Mesothelial cell of epicardium (in vitro differentiated cells): ENCODE measurements at places on chromosomes 11 and 22.
A peak's percentile ranks its signal among the peaks of the same experiment; 100 is the strongest.

DNA sequence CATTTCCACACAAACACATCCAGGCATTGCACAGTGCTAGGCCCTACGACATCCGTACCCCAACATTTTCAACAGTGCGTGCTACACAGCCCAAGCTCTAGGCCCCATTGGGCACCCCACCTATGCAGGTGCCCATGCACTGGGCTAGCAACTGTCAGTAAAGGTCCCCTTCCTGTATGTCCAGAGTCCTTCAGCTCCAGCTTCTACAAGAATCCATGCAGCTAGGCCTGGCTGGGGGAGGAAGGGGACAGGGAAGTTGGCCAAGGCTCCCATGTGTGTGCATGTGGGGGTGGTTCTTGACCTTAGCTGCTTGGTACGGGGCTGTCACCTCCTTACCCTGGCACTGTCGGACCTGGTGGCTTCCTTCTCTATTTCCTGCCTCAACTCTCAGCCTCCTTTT, 1.3 kb downstream of the B3GAT1 start:
- no peak for DNase-seq

- DNase-seq = no peak
Observed at GRCh38 chr22:47000256-47000655, 237.8 kb downstream of the TBC1D22A start.

GRCh38 chr11:11141065-11141464, 212.0 kb downstream of the CSNK2A3 start:
- no peak for DNase-seq

GRCh38 chr11:62443390-62444235, 24.8 kb downstream of the SCGB1A1 start:
- no peak for DNase-seq

- no peak for DNase-seq
Observed at GRCh38 chr22:47396515-47396914, 634.1 kb downstream of the TBC1D22A start.

GRCh38 chr11:133840479-133840941, 4.8 kb downstream of the SPATA19 start:
- no peak for DNase-seq

- DNase-seq = no peak
Observed at GRCh38 chr11:27754035-27755017, 54.1 kb upstream of the BDNF start.

DNA sequence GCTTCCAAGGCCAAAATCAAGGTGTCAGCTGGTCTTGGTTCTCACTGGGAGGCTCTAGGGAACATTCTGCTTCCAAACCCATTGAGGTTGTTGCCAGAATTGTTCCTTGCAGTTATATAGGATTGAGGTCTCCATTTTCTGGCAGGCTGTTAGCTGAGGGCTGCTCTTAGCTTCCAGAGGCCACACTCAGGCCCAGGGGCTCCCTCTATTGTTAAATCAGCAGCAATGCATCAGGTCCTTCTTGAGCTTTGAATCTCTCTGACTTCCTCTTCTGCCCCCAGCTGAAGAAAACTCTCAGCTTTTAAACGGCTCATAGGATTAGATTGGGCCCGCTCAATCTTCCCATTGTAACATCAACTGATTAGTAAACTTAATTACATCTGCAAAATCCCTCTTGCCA, 39.3 kb upstream of the BSX start:
- no peak for DNase-seq

DNA sequence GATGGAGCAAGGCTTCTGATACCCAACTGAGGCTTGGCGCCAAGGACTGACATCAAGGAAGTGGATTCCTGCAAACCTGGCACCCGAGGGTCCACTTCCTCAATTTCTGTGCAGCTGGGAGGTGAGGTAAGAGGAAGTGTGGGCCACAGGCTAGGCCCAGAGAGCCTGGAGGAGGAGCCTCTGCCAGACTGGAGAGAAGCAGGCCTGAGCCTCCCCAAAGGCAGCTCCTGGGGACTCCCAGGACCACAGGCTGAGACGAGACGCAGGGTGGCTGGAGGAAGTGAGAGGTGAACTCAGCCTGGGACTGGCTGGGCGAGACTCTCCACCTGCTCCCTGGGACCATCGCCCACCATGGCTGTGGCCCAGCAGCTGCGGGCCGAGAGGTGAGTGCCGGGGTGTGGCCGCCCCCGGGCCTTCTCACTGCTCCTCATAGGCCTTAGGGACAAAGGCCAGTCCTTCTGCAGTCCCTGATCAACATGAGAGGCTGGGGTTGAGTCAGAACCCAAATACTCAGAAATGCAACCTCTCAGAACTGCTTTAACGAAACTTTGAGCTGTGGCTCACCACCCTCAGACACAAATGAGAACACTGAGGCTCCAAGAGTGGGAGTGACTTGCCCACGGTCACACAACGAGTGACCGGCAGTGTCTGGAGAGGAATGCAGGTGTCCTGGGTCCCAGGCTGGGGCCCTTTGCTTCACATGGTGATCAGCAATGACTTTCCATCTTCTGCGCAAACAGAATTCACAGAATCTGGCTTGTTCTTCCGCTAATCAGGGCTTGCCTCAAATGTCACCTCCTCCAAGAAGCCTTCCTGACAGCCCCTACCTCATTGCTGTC, at the start of gene NCF4:
Gene NCF4, plus strand, starts transcription at position 186 of the 839 bp plus-strand sequence. Its CDS starts 166 bp downstream, at position 352.
- no peak for DNase-seq

DNA sequence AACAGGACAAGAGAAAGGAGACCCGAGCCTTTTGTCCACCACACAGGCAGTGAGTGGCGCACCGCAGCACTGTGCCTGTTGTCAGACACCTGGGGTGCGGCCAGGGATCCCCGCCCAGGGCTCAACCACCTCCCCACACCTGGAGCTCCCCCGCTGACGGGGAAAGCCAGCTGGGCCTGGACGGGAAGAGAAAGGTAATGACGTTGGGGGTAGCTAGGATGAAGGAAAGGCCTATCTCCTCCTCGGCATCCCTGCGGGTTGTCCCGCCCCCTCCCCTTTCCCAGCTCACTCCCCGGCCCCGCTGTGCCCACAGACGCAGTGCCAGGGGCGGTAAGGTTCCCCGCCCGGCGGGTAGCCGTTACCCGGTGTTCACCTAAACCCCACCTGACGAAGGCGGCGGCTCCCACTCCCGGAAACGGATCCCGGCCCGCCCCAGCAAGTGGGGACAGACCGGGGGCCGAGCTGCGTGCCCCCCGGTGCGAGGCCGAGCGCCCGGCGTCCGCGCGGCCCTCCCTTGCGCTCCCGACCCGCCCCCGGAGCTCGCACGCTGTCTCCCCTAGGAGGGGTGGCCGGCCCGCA, 495 bp downstream of the HYOU1 start:
- no peak for DNase-seq

DNA sequence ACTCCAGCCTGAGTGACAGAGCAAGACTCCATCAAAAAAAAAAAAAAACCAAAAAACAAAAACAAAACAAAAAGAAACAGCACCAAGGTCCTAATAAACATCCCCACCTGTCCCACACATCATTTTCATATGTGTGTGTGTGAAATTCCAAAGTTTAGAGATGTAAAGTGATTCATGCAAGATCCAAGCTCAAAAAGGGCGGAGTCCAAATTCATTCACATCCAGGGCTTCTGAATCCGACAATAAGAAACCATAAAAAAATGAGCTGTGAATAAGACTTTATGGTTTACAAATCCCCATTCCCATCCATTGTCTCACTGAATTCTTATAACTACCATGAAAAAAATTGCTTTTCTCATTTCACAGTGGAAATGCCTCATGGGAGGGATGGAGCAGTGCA, 30.9 kb upstream of the IGSF22 start:
- DNase-seq = no peak

- DNase-seq = no peak
Observed at GRCh38 chr11:115887727-115888126, 383.5 kb upstream of the CADM1 start.

DNA sequence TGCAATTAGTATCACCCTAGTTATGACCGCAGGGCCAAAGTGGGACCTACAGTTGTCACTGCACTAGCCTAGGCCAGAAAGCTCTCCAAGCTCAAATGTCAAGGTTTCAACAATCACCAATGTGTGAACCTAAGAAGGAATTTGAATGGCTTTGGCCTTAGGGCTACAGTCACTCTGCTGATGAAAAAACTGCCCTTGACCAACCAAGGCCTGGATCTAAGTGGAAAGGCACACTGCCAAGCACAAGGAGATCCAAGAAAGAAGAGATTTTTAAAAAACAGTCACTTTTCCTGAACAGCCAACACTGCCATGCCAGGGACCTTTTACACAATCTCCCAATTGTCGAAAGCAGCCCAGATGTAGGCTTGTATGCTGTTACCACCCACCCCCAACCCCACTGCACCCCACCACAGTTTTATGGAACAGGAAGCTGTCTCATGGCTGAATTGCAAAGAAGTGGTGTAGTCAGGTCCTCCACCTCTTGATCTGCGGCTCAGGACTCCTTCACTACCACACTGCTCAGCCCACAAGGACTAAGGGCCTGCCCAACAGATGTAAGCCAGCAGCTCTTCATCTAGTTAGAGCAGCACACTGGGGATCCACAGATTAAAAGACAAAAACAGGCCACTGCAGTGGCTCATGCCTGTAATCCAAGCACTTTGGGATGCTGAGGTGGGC, 32.9 kb downstream of the SMCO4 start:
- no peak for DNase-seq

GRCh38 chr11:62909107-62909894, 11.9 kb downstream of the CHRM1 start:
- DNase-seq = peak; percentile 59

- DNase-seq = no peak
Observed at GRCh38 chr11:116697011-116697410, 75.8 kb downstream of the BUD13 start.

DNA sequence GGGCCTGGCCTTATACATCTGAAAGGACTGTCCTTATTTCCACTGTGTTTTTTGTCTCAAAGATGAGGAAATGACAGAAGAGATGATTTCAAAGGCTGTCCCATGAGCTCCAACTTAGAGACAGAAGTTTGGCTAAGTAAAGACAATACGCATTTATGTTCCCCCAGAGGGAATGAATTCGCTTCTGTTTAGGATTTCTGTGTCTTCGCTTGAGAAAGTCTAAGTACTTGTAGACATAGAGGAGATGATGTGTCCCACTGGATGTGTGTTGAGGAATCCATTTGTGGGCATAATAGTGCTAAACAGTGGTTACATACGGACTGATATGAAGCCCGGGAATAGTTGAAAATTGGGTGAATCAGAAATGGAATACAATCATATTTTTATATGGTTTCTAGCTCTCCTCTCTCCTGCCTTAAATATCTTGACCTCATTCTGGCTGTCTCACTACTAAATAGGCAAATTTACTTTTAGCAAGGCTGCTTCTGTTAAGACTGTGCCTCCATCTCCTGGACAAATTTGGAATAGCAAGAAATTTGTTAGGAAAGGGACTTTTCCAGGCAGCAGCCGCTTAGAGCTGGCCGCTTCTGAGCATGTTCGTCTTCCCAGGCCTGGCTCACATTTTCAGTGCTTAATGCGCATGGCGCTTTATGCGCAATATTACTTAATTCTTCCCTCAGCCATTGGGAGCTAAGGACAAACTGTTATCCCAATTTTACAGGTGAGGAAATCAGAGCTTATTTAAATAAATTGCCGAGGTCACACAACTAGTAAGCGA, 1.9 kb upstream of the PEX26 start:
- DNase-seq = peak; percentile 53

- no peak for DNase-seq
Observed at GRCh38 chr11:15091625-15092024, 18.2 kb downstream of the CALCB start.

DNA sequence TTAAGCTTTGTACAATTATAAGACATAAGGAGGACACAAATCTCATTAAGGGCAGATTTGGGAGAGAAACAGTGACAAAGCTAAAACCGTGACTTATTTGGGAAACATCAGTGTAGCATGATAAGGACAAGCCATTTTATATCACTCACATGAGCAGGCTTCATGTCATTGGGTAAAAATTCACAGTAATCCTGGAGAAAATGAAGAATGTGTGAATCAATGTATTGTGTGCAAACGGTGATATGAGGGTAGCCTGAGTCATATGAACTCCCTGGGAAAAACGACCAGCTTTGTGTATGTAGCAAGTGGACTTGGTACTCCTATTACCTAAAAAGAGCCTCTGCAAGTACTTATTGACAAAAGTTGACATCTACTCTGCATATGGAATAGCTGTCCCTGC, 6.0 kb upstream of the TRIM34 start:
- DNase-seq = no peak

DNA sequence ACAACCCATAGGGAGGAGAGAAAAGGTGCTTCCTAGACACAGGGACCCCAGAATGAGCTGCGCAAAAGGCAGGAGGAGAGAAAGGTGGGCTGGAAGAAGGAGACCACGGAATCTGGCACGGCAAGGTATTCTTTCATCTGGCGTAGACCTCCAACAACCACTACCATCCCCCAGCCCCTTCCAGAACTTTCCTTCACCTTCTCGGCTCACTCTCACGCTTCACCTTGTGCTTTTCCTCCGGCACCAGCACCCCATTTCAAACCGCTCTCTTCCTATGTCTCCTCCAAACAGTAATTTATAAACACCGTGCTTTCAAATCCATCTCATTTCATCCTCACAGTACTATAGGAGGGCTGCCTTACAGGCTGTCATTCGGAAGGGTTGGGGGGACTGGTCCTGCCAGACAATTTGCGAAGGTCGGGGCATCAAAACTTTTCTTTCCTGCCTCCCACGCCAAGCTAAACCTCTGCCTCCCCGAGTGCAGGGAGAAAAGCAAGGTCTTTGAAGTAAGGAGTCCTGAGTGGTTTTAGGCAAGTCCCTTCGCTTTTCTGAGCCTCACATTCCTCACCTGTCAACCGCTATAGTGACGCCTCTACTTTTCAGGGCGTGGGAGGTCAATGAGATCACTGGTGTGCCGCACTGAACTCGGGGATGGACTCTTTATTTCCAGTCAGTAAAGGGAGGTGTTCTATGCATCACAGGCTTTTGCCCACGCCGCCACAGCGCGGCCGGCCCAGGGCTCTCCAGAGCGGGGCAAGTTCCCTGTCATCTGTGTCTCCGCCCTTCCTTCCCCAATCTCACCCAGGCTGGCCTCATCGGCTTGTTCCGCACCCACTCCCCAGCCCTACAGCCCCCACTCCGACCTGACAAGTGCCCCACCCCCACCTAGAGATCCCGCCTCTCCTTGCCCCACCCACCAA, 800 bp downstream of the KCTD21 start:
- DNase-seq = no peak

GRCh38 chr11:71293961-71294782, 41.8 kb upstream of the SHANK2 start:
- peak; percentile 9 for DNase-seq

GRCh38 chr11:98177925-98178324, 842.8 kb upstream of the CNTN5 start:
- no peak for DNase-seq

GRCh38 chr22:43891360-43892182, at the start of gene PNPLA5:
Gene PNPLA5 (minus strand): TSS chr22:43892013. CDS start chr22:43891880, 133 bp downstream.
- no peak for DNase-seq

DNA sequence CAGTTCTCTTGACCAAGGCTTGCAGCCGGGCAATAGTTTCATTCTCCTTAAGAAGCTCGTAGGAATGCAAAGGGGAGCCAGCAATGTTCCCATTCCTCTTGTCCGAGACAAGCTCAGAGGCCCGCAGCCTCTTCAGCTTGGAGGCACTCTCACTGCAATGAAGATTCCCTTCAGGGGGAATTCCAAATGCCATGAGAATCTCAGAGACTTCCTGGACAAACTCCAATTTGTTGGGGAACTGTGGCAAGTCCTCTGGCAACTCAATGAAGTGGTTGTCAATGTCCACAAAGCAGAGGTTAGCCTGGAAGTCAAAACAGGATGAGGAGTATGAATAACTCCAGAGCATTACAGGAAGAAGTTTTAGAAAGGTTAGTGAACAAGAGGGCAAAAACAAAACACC, 84.4 kb downstream of the DENND5A start:
- no peak for DNase-seq
